ENCODE measurements at places on chromosomes 5 and 9. TPM values are rescaled to one million over a fixed set of nuclear protein-coding genes. Genes with fewer than 3 reads are reported as not detected.

Gene SMIM33
- total RNA-seq: not detected

Gene RANBP17
- 21.1 TPM for total RNA-seq

Gene MACROH2A1
- 463 TPM for total RNA-seq

Gene FOXD4L3
- not detected for total RNA-seq

Gene TLN1
- 213 TPM for total RNA-seq

Gene NADK2
- total RNA-seq: 22.2 TPM

GRCh38 chr9:136254381-136255165 lies 9.0 kb upstream of the QSOX2 start:
- no peak for DNase-seq

DNA sequence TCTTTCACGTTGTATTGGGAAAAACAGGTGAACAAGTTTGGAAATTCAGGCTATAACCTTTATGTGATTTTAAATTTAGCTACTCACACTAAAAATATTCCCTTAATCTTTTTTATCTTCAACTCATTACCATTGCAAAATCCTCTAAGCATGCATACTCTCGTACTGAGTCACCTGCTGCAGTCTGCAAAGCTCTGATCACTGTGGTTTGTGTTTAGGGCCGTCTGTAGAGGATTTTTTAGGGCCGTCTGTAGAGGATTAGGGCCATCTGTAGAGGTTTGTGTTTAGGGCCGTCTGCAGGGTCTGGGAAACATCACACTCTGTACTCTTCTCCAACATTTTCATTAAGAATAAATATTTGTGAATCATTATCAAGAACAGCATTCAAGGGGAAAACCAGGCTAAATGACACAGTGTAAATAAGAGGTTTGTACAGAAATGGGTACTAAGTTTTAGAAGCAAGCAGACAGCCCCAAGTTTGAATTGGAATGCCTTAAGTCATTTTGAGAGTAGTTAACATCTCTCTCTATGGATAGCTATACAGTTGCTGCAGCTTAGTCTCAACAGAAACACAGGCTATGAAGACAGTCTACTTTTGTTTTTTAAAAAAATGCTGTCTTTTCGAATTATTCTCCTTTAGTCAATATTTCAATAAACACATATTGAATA lies 155.0 kb upstream of the TSLP start:
- DNase-seq: peak; percentile 88

DNA sequence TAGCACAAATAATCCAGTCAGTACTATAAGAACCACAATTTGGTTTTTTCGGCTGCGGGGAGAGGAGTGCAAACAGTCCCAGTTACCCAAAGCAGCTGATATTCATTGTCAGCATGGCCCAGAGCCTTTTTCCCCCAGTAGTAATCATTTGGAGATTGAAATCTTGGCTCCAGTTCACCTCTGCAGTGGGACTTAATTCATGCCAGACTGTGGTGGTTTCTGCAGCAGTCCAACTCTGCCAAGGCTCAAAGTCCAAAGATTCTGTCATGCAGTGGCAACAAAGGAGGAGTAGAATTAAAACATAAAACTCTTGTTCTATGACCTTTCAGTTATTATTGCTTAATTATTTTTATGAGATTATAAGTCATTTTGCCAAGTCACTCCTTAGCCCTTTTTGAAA lies 25.0 kb upstream of the TRIM36 start:
- no peak for DNase-seq

DNA sequence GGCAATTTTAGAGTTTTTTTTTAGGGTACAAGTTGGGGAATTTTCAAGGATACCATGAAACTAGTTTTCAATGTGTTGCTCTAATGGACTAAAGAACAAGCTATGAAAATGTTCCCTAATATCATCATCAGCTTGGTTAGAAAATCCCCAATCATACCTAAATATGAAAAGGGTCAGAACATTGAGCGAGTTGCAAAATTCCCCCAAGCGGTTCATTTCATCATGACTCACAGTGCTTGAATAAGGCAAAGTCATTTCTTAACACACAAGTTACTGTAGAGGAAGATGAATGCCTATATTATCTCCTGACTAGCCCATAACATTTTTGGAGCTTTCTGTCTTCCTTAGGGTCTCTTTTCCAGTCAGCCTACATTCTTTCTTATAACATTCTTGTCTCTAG lies 62.7 kb downstream of the ST8SIA4 start:
- no peak for DNase-seq

DNA sequence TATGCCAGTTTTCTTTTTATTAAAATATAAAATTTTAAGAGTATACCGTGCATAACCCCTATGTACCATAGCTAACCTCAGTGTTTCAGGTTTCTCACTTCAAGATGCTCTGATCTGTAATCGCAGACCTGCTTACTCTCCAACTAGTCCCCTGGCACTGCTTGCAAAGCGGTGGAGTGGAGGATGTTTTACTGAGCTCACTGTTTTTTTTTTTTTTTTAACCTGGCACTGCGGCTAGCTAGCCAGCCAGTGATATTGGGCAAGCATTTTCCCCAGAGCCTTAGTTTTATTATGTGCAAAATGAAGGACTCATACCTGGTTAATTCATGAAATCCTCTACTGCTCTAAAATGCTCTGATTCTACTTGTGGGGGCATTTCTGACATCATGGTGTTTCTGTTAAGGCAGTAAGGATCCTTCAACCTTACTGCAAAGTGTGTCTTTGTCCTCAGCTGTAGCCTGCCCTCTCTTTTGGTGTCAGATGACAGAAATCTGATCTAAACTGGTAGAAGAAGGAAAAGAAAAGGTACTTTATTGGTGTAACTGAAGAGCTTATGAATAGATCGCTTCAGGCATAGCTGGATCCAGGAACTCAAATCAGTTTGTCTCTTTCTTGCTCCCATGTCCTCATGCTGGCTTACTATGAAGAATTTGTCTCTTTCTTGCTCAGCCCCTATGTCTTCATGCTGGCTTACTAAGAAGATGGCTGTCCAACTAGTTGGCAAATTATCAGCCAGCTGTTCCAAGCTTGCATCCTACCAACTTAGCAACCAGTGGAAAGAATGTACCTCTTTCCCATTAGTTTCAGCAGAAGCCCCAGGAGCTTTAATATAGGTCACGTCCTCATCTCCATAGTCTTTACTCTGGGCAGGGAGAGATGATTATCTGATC lies 59.8 kb downstream of the DOCK2 start:
- no peak for DNase-seq

- DNase-seq: no peak
Measured at GRCh38 chr5:180105827-180106312, 34.3 kb upstream of the RNF130 start.

DNA sequence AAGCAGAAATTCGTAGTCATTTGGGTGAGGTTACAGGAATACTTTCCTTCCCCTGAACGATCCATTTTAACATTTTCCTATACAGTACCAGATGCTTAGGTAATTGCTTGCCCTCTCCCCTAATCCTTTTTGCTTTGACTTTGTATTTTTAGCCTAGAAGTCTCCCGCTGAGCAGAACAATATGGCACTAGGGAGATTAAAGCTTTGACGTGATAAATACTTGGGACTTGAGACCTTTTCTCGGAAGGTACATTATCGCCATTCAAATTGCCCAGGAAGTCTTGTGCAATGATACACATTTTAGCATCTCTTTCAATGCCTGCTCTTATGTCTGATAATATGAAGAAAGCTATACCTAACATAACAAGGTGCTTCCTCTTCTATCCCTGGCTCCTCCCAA lies 22.9 kb upstream of the SPATA31C2 start:
- DNase-seq: no peak

DNA sequence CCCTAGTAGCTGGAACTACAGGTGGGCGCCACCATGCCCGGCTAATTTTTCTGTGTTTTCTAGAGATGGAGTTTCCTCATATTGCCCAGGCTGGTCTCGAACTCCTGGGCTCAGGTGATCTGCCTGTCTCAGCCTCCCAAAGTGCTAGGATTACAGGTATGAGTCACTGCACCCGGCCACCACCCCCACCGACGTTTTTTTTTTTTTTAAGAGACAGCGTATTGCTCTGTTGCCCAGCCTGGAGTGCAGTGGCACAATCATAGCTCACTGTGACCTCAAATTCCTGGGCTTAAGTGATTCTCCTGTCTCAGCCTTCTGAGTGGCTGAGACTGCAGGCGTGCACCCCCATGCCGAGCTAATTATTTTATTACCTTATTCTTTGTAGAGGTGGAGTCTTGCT lies 38.2 kb downstream of the WDR70 start:
- DNase-seq: no peak

DNA sequence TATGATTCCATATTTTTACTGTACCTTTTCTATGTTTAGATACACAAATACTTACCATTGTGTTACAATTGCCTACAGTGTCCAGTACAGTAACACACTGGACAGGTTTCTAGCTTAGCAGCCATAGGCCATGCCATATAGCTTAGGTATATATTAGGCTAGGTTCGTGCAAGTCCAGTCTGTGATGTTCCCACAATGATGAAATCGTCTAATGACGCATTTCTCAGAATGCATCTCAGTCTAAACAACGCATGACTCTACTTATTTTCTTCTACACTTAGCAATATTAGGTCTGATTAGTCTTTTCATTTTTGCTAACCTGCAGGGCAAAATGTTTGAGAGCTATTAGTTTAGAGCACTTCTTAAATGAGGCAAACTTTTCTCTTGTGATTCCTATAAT lies 22.7 kb downstream of the OR2S2 start:
- DNase-seq: no peak

DNA sequence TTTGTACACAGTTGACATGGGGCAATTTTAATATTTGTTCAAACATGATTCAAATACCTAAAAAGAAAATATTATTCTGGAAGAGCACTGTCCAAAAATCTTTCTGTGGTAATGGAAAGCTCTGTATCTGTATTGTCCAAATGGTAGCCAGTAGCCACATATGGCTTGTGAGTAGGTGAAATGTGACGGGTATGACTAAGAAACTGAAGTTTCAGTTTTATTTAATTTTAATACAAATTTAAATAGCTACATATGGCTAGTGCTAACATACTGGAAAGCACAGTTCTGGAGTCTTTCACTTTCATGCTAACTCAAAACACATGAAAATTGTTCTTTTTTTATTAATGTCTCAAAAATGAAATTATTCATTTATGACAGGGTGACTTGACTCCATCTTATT lies 132.6 kb downstream of the PLK2 start:
- DNase-seq: no peak

DNA sequence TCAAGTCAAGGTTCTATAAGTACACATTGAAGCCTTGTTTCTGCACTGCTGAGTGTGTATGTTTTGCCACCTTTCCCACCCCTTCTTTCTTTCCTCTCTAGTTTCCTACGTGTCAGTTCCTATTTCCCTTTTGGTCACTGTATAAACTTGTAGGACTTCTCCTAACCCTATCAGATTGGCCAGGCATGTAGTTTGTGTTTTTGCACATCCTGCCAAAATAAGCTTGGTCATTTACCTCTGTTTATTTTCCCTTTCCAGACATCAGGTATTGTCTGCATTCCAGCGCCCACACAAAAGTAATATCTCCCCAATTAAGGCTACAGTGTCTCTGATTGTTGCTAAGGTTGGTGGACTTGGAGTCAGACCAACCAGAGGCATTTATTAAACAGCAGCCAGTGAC lies 252.9 kb upstream of the MPDZ start:
- DNase-seq: no peak

DNA sequence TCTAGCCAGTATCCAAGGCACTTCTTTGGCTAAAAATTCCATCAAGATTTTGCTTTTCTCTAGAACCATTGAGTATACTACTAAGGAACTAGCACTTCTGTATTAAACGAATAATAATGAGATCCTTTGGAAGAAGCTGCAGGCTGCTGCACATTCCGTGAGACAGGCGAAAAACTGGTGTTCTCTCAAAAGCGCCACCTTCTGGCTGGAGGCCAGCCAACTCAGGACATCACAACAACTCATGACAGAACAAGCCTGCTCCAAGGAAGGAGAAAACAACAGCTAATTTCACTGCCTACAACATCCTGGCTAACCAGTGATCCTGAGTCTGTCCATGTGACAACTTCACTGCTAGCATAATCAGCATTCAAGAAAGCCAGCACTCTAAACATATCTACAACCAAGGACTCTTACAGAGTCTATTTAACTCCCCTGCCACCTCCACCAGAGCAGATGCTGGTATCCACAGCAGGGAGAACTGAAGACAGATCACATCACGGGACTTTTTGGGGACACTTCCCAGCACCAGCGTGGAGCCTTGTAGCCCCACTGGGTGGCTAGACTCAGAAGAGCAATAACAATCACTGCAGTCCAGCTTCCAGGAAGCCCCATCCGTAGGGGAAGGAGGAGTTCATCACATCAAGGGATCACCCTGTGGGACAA lies 150.5 kb downstream of the YTHDC2 start:
- peak; percentile 29 for DNase-seq

- no peak for DNase-seq
Measured at GRCh38 chr5:143244990-143245389, 158.5 kb downstream of the NR3C1 start.

GRCh38 chr5:142997591-142997990 lies 227.4 kb downstream of the ARHGAP26 start:
- DNase-seq: no peak

All from SJSA1 (cell line).